Hypothalamus (tissue), 51 donors: ENCODE measurements at places on chromosomes 16 and 17.

DNA sequence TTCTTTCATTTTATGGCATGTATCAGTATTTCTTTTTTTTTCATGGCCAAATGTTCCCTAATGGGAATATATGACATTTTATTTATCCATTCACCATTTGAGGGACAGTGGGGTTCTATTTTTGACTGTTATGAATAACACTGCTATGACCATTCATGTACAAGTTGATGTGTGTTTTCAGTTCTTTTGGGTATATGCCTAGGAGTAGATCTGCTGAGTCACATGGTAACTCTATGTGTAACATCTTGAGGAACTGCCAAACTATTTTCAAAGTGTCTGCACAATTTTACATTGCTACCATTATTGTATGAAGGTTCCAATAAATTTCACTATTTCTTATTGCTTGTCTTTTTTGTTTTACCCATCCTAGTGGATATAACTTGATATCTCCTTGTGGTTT is 223.0 kb downstream of the TANC2 start:
- no peak for DNase-seq

DNA sequence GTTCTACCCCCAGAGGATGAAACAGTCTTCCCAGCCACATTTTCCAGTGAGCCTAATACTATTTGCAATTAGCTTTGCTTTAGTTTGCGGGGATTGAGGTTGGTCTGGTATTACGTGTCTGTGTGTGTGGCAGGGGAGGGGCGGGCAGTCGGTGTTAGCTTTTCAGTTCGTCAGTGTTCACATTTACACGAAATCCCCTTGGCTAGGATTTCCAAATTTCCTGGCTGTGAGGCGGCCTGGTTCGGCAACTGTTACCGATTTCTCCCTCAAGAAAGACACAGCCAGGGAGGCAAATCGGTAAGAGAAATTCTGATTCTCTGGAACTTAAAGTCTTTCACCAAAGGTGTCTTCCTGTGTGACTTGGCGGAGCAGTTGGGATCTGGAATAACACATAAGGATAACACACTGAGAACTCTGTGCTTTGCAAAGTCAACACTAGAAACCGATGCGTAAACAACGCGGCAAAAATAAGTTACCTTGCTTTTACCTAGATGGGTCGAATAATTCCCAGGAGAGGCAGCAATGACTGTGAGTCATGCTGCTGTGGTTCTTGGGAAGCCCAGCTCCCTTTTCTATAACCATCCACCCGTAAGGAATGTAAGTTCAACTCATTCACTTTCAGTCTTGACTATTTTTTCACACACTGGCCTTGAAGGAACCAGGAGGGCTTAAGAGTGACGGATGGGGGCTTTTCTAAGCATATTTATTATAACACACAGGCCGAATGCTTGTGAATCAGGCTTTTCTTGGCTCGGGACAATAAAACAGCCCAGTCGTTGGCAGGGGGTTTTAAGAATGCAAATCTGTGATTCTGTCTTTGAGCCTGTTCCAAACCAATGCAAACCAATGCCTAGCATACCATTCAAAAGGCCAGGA is 24.2 kb downstream of the GPRC5B start:
- DNase-seq: no peak

DNA sequence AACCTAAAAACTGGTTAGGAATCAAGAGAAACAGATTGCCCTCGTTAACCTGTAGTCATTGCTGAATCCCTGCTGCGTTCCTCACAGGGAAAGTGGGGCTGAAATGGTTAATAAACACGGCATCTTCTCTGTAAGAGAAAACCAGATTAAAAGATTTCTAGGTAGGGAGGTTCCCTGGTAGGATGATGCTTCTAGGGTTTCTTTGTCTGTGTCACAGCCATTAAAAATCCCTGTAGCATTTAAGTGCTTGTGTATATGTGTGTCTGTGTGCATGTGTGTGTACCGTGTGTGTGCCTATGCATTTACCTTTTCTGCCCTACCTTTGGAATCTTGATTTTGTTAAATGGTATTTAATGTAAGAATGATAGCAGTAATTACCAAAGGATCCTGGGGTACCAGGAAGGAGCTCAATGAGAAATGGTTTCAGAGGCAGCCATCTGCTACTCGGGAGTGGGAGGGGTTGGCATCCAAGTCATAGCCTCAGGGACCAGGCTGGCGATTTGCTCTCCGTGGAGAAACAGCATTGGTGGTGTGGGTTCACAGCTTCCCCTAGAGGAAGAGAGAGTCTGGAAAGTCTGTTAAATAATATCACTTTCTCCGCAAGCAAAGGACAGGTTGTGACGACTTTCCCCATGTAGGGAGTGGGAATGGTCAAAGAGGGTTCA is 177.1 kb downstream of the HS3ST4 start:
- no peak for DNase-seq

- peak; percentile 83 for DNase-seq
These were observed 84.1 kb downstream of the TBC1D16 start for GRCh38 chr17:79951361-79952264.

DNA sequence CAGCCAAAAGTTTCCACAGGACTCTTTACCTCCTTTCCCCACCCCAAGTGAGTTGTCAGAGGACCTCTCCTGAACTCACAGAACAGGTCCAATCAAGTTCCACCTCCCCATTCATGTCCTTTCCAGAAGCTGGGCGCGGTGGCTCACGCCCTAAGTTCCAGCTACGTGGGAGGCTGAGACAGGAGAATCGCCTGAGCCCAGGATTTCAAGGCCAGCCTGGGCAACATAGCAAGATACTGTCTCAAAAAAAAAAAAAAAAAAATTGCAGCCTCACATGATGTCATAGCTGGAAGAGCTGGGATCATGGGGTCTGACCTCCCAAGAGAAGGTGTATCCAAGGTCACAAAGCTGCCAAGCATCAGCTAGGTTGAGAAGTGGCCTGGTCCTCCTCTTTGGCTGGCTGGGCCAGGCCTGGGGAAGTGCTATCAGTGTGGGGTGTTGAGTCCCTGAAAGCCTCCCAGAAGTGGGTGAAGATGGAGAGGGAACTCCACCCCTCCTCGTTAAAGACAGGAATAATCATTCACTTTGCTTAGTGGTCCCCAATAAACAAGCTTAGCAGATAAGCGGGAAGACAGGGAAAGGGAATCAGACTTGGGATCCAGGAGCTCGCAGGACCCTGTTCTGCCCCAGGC is 5.5 kb upstream of the MNT start:
- no peak for DNase-seq

DNA sequence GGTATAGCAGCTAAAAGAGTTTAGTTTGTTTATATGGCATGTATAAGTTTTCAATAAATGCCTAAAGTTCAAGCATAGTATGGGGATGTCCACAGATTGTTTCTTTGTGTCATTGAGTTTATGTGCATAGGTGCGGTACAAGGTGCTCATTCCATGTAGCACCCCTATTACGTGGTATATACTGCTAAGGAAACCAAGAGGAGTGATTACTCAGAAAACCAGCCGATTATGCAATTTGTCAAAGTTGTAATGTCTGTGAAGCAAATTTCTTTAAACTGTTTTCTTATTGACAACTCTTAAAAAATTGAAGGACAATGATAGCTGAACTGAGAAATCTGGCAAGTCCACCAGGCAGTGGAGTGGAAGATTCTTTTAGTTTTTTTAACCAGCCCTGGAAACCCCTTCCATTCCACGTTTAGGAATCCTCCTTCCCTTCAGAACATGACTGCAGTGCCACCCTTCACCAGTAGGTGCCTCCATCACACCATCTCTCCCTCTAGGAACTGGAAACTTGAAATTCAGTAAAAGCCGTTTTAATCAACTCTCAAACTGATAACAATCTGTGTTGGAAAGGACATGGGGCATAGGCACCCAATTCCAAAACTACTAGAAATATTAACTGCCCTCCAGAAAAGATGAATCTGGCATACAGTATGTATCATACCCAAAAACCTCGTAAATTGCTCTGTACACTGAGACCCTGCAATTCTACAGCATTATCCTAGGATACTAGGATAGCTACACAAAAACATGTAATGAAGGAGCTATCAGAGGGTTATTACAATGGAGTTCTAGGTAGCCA is 43.5 kb downstream of the REXO5 start:
- peak; percentile 9 for DNase-seq

DNA sequence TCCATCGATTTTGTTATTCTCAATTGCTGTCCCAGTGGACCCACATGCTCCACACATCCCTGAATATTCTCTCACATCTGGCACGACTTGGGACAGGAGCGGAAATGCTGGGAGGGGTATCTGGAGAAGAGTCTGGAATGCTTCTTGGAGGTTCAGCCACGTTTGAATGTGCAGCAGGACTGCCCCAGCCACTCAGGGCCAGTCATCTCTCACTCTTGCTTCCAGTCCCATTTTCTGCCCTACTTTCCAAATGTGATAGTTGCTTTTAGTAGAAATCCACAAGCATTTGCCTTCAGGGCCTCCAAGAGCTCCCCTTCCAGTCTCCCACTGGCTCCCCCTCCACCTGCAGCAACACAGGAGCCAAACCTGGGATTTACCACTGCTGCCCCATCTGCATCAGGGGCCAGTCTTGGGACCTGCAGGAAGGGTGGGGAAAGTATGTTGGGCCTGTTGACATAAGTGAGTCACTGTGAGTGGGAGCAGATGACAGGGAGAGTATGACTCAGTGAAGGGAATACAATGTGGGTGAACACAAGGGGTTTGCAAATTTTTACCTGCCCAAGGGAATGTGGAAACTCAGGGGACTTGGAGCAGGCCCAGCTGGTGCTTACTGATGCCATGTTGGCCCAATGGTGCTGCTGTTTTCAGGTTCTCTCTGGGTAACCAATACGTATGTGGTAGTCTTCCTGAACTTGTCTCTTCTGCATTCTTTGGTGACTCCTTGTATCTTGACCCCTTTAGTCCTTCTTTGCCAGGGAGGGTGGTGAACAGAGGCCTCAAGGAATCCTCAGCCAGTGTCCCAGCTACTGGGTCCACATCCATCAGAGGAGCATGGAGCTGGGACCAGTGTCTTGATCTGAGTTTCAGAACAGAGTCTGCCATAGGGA is 78.8 kb upstream of the CRHR1 start:
- DNase-seq: no peak

GRCh38 chr16:84680165-84680842 is 19.5 kb upstream of the USP10 start:
- DNase-seq: no peak

GRCh38 chr17:79836972-79837887 is 2.0 kb downstream of the CBX4 start:
- peak; percentile 33 for DNase-seq

- no peak for DNase-seq
These were observed 43.3 kb upstream of the GINS3 start for GRCh38 chr16:58348986-58349385.

GRCh38 chr16:2532494-2533141 is 1.4 kb upstream of the CEMP1 start:
- peak; percentile 60 for DNase-seq

GRCh38 chr17:27319541-27320221 is 25.8 kb downstream of the WSB1 start:
- DNase-seq: peak; percentile 62

DNA sequence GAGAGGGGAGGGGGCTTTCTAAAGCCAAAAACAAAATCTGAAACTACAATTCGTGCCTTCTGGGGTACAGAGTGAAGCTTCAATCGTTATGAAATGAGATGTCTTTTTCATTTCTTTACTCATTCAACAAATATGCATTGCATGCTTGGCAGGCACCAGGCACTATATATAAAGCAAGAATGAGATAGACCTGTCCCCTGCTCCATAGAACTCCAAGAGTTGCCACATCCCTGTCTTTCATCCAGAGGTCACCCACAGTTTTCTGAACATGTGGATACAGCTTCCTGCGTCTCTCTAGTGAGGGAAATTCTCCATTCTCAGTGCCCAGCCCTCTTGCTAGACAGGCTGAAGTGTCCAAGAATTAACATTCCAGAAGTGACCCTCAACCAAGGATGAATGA is 343.2 kb upstream of the MAF start:
- DNase-seq: no peak

- DNase-seq: no peak
These were observed 460 bp downstream of the KRTAP4-3 start for GRCh38 chr17:41167561-41167960.

GRCh38 chr17:58694302-58694701 is 1.9 kb downstream of the RAD51C start:
- DNase-seq: no peak

GRCh38 chr16:29182501-29182900 is 197.6 kb downstream of the LAT start:
- DNase-seq: no peak

GRCh38 chr16:9098377-9099090 is 7.1 kb downstream of the HAPSTR1 start:
- no peak for DNase-seq

DNA sequence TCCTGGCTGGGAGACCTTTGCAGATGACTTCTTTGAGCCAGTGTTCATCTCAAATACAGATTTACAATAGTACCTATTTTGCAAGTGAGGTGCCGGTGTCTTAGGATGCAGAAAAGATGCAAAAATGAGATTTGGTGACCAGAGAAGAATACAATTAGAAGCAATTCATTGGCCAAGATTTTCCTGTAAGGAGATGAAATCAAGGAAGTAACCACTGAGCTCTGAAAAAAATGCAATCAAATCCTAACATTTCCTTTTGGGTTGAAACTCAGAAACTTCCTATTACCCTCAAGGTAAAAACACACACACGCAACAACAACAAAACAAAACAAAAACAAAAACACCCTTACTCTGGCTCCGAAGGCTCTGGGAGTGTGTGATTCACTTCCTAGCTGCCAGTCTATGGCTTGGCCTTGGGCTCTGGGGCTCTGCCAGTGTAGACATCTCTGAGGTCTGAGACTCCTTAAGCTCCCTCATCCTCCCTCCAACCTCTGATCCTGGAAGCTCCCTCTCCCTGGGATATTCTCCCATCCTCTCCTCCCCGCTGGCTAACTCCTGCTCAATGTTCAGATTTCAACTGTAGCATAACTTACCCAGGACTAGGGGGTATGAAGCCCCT is 16.8 kb upstream of the MT4 start:
- DNase-seq: no peak

GRCh38 chr17:78865682-78866390 is 25.2 kb upstream of the USP36 start:
- DNase-seq: peak; percentile 40

- no peak for DNase-seq
These were observed 7.8 kb upstream of the PDP2 start for GRCh38 chr16:66872559-66872942.

DNA sequence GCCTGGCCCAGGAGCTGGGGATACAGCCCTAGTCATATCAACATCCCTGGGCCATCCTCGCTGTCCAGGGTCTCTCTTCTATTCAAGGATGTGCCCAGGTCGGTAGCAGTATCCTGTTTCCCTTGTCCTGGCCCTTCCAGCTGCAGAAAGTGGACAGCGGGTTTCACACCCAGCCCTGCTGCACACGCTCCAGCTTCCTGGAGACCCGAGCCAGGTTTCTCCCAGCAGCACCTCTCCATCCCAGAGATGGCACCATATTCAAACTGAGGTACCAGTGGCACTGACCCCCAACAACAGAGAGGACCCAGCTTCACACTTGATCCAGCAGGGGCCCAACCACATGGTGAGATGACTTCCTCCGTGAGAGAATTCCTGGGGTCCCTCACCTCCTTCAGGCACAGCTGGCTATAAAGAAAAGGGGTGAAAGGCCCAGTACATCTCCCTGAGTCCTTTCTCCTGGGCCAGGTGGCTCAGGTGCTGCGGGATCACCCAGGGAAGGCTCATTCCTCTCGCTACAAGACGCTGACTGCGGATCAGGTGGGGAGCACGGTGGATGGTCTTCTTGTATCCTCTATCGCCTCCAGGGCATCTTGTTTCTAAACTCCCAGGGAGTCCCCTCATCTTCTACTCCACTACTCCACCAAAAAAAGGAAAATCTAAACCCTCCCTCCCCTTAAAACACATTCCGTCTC is 1.4 kb downstream of the CUEDC1 start:
- no peak for DNase-seq
